ENCODE measurements at places on chromosomes 1 and 21.

- no peak for DNase-seq
Observed at GRCh38 chr1:150144606-150145005, 5.1 kb upstream of the PLEKHO1 start.

DNA sequence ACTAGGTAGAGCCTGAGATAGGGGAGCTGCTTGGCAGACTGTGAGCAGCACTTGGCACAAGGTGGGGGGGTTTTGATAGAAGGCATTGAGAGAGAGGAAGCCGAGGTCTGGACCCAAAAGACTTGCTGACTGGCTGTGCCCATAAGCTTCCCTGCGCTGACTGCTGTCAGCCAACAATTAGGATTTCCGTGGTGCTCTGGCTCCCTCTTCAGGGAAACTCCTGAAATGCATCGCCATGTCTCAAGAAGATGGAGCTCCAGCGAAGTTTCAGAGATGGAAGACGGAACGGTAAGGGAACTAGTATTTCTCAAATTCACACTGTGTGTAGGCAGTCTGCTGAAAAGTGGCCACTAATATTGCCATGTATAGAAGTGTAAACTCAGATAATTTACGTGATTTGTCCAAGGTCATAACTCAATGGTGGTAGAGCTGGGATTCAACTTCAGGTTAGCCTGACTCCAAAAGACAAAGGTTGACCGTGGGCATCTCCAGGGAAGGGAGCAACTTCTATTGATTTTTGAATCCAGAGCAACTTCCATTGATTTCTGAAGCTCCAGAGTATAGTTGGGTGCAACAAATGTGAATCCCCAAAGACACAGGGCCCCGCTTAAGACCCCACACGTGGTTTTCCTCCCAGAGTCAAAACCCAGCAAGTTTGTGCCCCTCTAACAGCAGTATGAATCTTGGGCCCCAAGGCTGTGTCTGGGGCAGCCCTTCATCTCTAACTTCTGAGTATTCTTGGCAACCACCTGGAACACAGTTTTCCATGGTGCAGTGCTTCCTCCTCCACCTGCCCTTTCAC is 44.5 kb upstream of the CRNN start:
- DNase-seq, result peak; percentile 62

DNA sequence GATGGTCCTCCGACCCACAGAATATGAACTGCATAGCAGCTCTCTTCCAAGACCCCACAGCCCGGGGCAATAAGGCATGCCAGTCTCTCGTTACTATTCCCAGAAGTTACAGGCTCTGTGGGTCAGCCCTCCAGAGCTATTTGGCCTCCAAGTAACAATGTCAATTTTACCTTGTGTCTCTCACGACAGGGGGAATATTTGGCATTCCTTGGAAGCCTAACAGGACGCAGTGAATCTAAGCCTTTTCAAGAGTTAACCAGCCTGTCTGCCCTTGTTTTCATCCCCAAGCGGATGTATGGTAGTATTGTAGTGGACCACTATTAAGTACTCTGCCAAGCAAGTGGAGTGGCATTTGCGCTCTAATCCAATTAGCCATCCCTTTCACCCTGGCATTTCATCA is 24.4 kb upstream of the GNG4 start:
- no peak for DNase-seq

- DNase-seq, result no peak
Observed at GRCh38 chr1:230759369-230760065, 12.3 kb downstream of the CAPN9 start.

GRCh38 chr1:66752671-66753371 is 562 bp downstream of the DYNLT5 start:
- no peak for DNase-seq

Data from amygdala (tissue), 56 donors.